Activated T-cell treated with anti-CD3 and anti-CD28 coated beads, Interleukin-2, amount 50 U/mL, for 72 hours (primary cell): ENCODE measurements at places on chromosomes 12 and 14. TPM values are rescaled to one million over a fixed set of nuclear protein-coding genes. Genes with fewer than 3 reads are reported as not detected.

The MYH7 gene
- total RNA-seq, result 0.56 TPM

The CCDC177 gene
- total RNA-seq, result not detected

The SLC8A3 gene
- 0.93 TPM for total RNA-seq

The TOMM20L gene
- not detected for total RNA-seq

The MUCL1 gene
- not detected for total RNA-seq

The SPIC gene
- total RNA-seq, result not detected

The DPF3 gene
- 0.62 TPM for total RNA-seq

The APOLD1 gene
- 10.4 TPM for total RNA-seq

The HPD gene
- not detected for total RNA-seq

The SYNDIG1L gene
- total RNA-seq, result not detected

The RAD51B gene
- total RNA-seq, result 42.6 TPM

The CPM gene
- 17.7 TPM for total RNA-seq

The CLEC4C gene
- not detected for total RNA-seq

The TSPAN11 gene
- total RNA-seq, result 0.07 TPM

The C1RL gene
- 27.4 TPM for total RNA-seq

The SLCO1B1 gene
- not detected for total RNA-seq

The DNAH10 gene
- 0.46 TPM for total RNA-seq

The RPL10L gene
- total RNA-seq, result not detected

The RTL1 gene
- not detected for total RNA-seq

The AKAP6 gene
- total RNA-seq, result 3.9 TPM

The TPH2 gene
- total RNA-seq, result not detected

The TNS2 gene
- total RNA-seq, result 1.5 TPM

The TMCC3 gene
- total RNA-seq, result 1.6 TPM

The SERPINA6 gene
- not detected for total RNA-seq

The LAG3 gene
- 117 TPM for total RNA-seq

The MAP1LC3B2 gene
- 2.1 TPM for total RNA-seq

The FOXG1 gene
- total RNA-seq, result not detected

The PGF gene
- total RNA-seq, result 0.35 TPM

The SLC17A8 gene
- total RNA-seq, result not detected

The RND1 gene
- 5.5 TPM for total RNA-seq

The DACT1 gene
- 11.3 TPM for total RNA-seq

The TAS2R46 gene
- total RNA-seq, result 0.72 TPM

The CRY1 gene
- total RNA-seq, result 24.1 TPM

The BMP4 gene
- not detected for total RNA-seq

The NANOG gene
- total RNA-seq, result not detected

The CLEC2A gene
- total RNA-seq, result not detected

The CELA1 gene
- total RNA-seq, result 0.26 TPM

The SAMD15 gene
- 0.19 TPM for total RNA-seq

The SMIM41 gene
- not detected for total RNA-seq

The SRP54 gene
- total RNA-seq, result 81.6 TPM

The IKBIP gene
- 17.2 TPM for total RNA-seq

The DPPA3 gene
- total RNA-seq, result not detected

The GAS2L3 gene
- total RNA-seq, result 9.3 TPM

The LMNTD1 gene
- not detected for total RNA-seq

The STYK1 gene
- 1.6 TPM for total RNA-seq

The MIPOL1 gene
- 0.46 TPM for total RNA-seq

The PROX2 gene
- 0.23 TPM for total RNA-seq

The AVPR1A gene
- total RNA-seq, result not detected

The C1R gene
- total RNA-seq, result 6.4 TPM

The GCN1 gene
- 93.1 TPM for total RNA-seq

The RPL36AL gene
- total RNA-seq, result 225 TPM

The ZCCHC8 gene
- 50.7 TPM for total RNA-seq

The PRB2 gene
- total RNA-seq, result not detected

The ANO6 gene
- 25.3 TPM for total RNA-seq
